ENCODE measurements at places on chromosomes 2 and 18.

DNA sequence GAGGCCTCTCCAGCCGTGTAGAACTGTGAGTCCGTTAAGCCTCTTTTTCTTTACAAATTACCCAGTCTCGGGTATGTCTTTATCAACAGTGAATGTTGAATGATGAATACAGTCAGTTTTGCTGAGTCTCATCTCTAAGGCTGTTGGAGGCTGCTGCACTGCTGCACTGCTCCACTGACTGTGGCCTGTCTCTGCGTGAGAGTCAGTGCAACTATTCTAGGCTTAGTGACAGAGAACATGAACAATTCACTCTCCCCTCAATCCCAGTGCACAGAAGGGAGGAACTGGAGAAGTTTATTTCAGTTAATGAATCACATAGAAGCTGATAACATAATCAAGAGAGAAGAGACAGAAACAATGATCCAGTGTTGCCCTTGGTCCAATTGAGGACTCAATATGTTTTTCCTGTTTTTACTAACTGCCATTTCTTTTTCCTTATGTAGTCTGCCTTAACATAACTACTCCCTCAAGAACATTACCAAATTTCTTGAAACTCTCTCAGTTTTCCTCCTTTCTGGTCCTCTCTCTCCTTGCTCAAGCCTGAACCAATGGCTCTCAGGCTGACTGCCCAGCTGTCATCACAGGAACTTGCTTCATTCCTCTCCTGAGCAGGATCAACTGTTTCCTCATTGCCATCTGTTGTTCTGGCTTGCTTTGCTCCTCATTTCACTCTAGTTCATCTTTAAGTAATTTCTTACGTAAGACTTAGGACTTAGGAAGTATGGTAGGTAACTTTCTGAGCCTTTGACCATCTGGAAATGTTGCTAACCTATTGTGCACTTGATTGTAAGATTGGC lies 483.2 kb downstream of the METTL4 start:
- no peak for DNase-seq

GRCh38 chr2:128727404-128727803 lies 408.7 kb upstream of the HS6ST1 start:
- no peak for DNase-seq

DNA sequence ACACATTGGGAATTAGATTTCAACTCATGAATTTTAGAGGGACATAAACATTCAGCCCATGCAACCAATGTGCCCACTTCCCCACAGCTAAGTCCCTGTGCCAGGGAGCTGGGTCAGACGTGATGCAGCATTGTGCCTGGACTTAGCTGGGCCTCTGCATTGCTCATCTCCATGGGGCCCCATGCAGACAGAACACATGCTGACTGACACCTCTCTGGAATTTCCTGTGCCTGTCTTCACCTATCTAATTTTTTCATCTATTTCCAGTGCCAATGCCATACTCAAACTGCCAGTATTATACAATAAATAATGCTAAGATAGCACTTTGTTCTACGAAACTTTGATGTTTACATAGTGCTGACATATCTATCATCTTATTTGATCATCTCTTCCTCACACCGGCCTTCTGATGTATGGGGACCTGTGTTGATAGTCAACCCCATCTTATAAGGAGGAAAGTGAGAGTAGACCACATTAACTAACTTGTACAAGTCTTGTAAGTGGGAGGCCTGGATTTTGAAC lies 92.2 kb downstream of the CDC42EP3 start:
- no peak for DNase-seq

DNA sequence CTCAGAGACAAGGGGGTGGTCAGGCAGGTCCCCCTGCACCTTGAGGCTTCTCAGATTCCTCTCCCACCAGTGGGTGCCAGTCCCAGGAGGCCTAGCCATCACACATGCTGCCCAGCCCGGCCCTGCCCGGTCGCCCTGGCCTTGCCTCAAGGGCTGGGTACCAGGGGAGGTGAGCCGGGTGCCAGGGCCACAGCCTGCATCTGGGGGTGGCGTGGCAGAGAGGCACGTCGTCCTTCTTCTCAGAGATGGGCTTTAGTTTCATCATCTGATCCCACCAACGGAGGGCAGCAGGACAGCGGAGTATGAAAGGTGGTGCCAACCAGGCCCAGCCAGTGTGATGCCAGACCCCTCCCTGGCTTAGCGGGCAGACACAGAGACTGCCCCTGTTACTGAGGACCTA lies 161.7 kb downstream of the TFCP2L1 start:
- no peak for DNase-seq

DNA sequence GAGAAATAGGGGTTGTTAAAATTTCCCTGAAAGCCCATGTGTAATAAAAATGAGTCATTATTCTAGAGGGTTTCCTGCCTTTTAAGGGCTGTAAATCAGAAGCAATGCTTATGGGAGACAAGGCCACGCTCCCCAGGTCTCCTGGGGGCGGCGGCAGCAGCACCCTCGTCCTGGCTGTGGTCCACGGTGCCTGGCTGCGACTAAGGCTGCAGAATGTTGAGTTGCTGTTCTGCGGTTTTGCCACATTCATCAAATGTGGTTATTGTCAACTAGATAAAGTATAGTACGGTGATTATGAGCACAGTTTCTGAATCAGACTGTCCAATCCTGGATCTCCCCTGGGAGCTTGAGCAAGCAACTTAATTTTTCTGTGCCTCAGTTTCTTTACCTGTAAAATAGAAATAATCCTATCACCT lies 11.9 kb upstream of the AGFG1 start:
- DNase-seq, result no peak

DNA sequence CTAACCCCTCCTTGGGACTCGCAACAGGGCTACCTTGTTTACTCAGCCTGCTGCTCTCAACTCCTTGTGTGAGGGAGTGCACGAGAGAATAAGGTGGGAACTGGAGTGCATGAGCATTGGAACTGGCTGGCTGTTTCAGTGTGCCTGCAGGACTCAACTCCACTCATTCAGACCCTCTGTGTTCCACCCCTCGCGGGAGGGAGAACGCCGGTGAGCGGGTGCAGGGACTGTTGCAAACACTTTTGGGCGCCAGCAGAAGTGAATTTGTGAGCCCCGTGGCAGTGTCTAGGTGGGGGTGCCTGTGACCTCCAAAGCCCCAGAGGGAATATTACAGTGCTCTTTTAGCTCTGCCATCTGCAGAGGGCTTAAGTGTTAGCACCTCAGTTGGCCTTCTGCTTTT lies 1978.3 kb upstream of the PIK3C3 start:
- DNase-seq, result no peak

GRCh38 chr2:88226754-88227153 lies 56.6 kb downstream of the THNSL2 start:
- DNase-seq, result no peak

DNA sequence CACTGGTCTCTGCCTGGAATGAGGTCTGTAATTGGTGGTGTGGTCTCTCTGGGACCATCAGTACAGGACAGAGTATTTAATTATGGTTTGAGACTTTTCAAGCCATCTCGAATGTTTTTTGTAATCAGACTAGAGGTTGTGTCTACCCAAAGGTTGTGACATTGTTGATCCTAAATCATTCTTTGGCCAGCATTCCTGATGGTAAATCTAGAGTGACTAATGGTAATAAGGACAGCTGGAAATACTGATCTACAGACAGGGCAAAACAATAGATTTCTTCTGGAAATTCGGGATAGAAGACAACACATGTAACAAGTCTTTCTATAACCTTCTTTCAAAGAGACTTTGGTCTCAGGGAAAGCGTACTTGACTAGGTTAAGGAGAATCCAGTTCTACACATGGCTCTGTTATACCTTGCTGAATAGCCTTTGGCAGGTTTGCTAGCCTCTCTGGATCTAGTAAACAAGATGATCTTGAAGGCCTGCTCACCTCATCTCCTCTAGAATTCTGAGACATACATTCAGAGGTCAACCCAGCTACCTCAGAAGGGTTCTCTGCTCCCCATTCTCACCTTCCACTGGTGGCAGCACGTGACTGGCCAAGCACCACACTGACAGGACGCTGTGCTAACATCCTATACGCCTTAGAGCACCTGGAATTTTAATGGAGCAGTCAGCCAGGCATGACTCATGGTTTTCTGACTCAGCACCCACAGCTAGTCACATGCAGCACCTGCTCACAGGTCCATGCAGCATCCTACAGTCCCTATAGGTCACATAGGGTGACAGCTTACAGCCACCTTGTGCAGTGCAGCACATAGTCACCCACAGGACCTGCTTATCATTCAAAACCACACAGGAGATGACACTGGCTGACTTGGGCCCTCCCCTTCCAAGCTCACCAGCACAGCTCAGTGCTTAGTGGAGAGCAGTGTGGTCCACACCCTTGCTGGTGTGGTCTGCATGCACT lies 12.2 kb downstream of the PLB1 start:
- DNase-seq, result peak; percentile 59

- DNase-seq, result no peak
Measured at GRCh38 chr2:24272907-24273306, 87.4 kb downstream of the ITSN2 start.

GRCh38 chr18:5744659-5745058 lies 150.7 kb downstream of the TMEM200C start:
- DNase-seq, result no peak

- DNase-seq, result no peak
Measured at GRCh38 chr2:123839326-123839725, 185.8 kb upstream of the CNTNAP5 start.

DNA sequence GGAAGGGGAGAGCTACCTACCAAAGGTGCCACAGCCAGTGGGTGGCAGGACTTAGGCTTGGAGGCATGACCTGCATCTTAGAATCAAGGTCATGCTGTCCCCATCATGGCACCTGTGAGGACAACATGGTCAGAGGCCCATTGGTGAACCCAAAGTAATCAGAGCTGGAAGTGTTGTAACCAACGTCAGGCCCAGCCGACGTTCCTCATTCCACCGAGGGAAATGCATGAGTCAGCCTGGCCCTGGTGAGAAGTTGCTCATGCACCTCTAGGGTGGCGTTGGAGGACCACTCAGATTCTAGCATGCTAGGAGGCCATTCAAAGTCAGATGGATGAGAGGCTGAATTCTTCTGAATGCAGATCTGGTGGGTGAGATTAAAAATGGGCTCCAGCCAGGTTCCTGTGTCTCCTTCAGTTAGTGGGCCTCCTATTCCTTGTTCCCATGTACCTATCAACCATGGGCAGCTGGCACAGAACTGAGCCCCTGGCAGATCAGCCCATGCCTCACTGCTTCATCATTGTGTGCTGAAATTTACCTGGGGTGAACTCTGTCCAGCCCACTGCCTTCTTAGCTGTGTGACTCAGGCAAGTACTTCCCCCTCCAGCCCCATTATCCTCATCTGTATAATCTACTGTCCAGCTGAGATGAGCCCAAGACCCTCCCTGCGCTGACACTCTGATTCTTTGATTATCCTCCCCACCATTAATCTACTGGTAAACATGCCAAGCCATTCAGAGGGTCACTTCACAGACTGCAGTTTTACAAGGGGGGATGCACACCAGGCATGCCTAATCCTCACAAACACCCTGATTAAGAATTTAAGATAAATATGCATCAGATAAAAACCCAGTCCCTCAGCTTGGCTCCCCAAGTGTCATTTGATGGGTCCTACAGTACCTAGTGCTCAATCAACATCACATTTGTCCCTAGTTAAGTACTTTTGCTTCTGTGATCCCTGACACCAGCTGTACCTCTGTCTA lies 14.0 kb downstream of the SLC14A2 start:
- no peak for DNase-seq

GRCh38 chr2:43210467-43211303 lies 15.7 kb downstream of the ZFP36L2 start:
- no peak for DNase-seq

Data from NCI-H510A (cell line).